ENCODE measurements at places on chromosomes 16 and 17.

GRCh38 chr17:32314636-32315035 is 27.3 kb downstream of the C17orf75 start:
- no peak for DNase-seq

- DNase-seq: no peak
Observed at GRCh38 chr16:68286153-68287074, 22.1 kb downstream of the SLC7A6 start.

GRCh38 chr17:82623707-82624106 is 24.5 kb downstream of the WDR45B start:
- DNase-seq: no peak

GRCh38 chr16:27321013-27321915 is 7.5 kb downstream of the IL4R start:
- DNase-seq: no peak

DNA sequence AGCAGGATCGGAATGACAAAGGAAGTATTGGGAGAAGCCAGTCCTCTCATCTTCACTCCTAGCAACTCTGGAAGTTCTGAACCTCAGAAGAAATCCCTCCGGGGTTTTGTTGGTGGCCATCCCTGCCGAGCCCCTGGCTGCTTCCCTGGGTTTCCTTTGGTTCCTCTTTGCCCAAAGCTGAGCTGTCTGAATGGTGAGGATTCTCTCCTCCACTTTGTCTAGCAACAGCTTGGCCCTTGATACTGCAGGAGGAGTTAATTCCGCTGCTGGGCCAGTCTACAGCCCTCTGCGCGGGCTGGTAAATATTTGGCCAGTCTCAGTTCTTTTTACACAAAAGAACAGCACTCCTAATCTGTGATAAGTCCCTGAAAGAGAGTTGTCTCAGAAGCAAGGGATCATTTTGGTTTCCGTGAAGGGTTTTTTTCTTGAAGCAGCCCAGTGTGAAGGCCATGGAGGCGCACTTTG is 170.9 kb downstream of the RAB11FIP4 start:
- no peak for DNase-seq

DNA sequence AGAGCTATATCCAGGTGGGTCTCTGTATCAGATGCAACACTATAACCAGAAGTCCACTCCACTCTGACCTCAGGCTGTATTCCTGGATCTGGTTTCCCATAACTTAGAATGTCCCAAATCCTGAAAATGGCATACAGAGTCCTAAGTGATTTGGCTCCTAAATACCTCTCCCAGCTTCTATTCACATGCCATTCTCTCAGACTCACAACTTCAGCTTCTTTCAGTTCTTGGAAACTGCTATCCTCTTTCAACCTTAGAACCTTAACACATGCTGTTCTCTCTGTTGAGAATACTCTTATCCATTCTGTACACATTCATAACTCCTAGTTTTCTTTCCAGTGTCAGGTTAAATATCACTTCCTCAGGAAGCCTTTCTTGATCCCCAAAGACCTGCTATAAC is 132.0 kb downstream of the BRIP1 start:
- no peak for DNase-seq

Data from stimulated activated CD4-positive, alpha-beta T cell treated with anti-CD3 and anti-CD28 coated beads, Interleukin-4, amount 100 ng/mL, for 24 hours (primary cell).